Activated T-helper 2 cell treated with anti-CD3 and anti-CD28 coated beads, Interferon-gamma antibody, Interleukin-2, Interleukin-4, amounts not matched to agents 10 μg/mL and 5 μg/mL and 100 μg/mL, durations not matched to agents 14 hours and 24 hours and 36 hours (primary cell): ENCODE measurements at places on chromosomes 2 and 18. TPM values are rescaled to one million over a fixed set of nuclear protein-coding genes. Genes with fewer than 3 reads are reported as not detected.

GRCh38 chr2:24085200-24085489, 511 bp upstream of the TP53I3 start:
- DNase-seq: no peak

GRCh38 chr2:155100261-155100660, 401.8 kb downstream of the KCNJ3 start:
- no peak for DNase-seq

DNA sequence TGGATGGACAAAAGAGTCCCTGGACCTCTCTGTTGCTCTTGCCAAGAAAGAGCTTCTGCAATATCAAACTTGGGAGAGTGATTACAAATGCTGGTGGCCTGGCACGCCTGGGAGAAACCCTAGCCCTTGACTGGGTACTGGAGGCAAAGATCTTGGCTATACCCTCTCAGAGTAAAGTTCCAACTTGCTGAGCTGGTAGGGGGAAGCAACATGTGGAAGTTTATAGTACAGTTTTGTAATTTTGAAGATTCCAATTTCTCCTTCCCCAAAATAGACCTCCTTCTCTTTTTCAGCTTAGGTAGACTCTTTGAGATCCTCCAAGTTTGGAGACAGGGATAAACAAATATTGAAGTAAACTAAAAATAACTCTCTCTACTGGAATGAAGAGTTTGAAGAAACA, 645.3 kb downstream of the NR4A2 start:
- DNase-seq: no peak

DNA sequence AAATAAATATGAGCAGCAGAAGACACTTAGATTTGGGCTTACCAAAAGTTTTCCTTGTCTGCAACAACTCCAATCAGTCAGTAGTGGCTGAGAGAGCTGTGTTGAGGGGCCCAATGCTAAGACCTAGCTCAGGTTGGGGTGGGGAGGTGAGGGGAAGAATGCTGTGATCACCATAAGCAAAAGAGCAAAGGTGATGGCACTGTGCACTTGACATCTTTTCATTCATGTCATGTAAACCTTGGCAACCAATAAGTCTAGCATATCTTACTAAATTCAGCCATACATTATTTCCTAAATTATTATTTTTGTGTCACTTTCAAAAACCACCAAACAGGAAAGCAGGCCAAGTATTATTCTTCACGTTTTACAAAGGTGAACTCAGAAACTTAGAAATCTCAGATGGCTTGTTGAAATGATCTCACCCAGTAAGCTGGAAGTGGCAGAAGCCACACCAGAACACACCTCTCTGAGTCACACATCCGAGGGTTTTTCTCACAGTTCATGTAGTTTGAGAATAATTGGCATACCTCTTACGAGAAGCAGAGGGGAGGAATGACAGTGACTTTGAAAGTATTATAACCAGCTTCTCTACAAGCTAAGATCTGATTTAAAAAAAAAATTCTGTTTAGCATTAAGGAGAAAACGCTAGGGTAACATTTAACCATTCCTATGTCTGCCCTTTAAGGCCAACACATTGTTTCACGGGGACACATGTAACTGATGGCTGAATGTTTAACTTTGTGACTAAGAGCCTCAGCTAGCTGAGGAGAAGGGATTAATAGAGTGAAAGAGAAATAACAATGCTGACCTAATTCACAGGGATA, 43.3 kb upstream of the SETBP1 start:
- no peak for DNase-seq

GRCh38 chr2:195486520-195486919, 170.5 kb upstream of the SLC39A10 start:
- no peak for DNase-seq

DNA sequence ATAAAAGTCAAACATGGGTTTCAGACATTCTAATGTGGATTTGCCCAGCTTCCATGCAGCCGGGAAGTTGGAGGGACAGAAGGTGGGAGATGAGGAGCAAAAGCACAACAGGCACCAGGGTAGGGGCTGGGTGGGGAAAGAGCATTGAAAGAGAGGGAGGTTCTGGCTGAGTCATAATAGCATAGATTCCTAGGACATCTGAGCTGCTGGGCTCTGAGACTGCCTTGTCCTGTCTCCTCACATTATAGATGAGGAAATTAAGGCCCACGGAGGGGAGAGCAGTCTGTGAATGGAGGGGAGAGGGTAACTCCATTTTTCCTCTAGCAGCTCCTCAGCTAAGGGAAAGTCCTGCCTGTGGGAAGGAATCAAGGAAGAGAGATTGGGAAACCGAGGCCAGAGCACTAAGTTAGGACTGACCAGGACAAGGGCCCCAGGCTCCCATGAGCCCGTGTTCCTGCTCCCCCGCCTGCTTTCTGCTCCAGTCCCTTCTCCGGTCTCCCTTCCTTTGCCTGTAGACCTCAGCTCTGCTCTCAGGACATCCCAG, 26.2 kb downstream of the SH2D6 start:
- no peak for DNase-seq

- DNase-seq: no peak
Observed at GRCh38 chr18:74114116-74114515, 33.5 kb downstream of the FBXO15 start.

- DNase-seq: no peak
Observed at GRCh38 chr2:211730215-211730614, 808.4 kb downstream of the ERBB4 start.

ASB18 gene
- not detected in 2 replicates for total RNA-seq
